ENCODE measurements at places on chromosomes 6 and 20. TPM values are rescaled to one million over a fixed set of nuclear protein-coding genes. Genes with fewer than 3 reads are reported as not detected.

GRCh38 chr6:20286968-20287565 is 74.8 kb upstream of the MBOAT1 start:
- H3K27me3 ChIP-seq = no peaks in the 10 kb centered on the region
- peaks cover 5% of the 10 kb centered on the region for H3K4me1 ChIP-seq
- no peak overlapping the region for H3K27ac ChIP-seq
- no peak for DNase-seq
- H3K4me3 ChIP-seq = no peak overlapping the region

DNA sequence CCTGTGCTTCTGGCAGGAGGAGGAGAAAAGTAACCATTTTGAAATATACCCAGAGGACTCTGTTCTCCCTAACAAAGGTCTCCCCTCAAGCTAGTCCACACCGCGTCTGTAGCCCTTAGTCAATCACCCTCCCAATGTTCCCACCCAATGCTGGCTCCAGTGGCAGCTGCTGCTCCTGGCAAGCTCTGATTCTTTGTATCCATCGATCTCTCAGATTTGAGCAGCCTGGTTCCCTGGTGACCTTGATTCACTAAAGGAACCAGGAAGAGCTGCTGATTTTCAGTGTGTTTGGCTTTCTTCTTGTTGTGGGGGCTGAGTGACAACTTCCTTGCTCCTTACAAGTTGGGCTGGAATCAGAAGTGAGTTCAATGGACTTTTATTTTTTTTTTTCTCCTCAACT is 68.5 kb downstream of the FOXC1 start:
- no peaks in the 10 kb centered on the region for H3K4me1 ChIP-seq
- H3K36me3 ChIP-seq = no peaks in the 10 kb centered on the region
- H3K27ac ChIP-seq = no peak overlapping the region

Gene PTCRA
- not detected for total RNA-seq

DNA sequence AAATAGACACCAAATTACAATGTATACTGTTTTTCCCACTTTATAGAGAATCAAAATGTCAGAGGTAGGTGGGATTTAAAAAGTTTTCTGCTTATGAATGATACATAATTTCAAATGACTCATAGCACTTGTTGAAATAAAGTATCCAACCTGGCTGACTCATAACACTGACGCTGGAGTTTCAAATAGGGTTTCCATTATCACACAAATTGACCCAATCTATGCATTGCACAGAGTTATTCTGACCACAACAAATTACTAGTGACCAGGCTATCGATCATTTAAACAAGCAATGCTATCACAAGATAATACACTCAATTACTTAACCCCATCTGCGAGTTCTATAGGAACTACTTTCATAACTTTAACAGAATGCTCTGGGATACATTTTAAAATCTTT is 31.9 kb upstream of the PRELID3B start:
- H3K36me3 ChIP-seq = no peaks in the 10 kb centered on the region
- no peaks in the 10 kb centered on the region for H3K4me1 ChIP-seq
- DNase-seq = no peak
- no peak overlapping the region for H3K27ac ChIP-seq

DNA sequence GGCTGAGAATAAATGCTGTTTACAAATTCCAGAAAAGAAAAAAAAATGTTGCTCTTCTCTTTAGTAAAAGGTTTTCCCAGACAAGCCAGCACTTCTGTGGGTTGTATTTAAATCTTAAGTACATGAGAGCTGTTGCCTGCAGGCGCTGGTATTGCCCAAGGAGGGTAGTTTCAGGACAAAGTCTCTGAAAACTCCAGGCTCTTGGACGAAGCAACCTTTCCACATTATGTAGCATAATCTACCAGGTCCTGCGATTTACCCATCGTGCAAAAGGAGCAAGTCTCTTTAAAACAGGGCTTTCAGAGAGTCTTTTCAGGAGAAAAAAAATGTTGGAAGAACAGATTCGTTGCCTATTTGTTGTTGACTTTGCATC is 65.6 kb downstream of the PLG start:
- H3K4me1 ChIP-seq = no peaks in the 10 kb centered on the region
- no peaks in the 10 kb centered on the region for H3K36me3 ChIP-seq
- no peak overlapping the region for H3K27ac ChIP-seq
- H3K27me3 ChIP-seq = no peaks in the 10 kb centered on the region

Gene TCF21
- total RNA-seq = not detected

- H3K27me3 ChIP-seq = no peaks in the 10 kb centered on the region
- H3K4me3 ChIP-seq = no peak overlapping the region
- DNase-seq = no peak
Measured at GRCh38 chr20:25738198-25738597, 41.5 kb upstream of the ZNF337 start.

- H3K27me3 ChIP-seq = no peaks in the 10 kb centered on the region
- H3K4me1 ChIP-seq = no peaks in the 10 kb centered on the region
- no peak for DNase-seq
- H3K4me3 ChIP-seq = no peak overlapping the region
Measured at GRCh38 chr20:13430346-13431002, 208.3 kb downstream of the TASP1 start.

DNA sequence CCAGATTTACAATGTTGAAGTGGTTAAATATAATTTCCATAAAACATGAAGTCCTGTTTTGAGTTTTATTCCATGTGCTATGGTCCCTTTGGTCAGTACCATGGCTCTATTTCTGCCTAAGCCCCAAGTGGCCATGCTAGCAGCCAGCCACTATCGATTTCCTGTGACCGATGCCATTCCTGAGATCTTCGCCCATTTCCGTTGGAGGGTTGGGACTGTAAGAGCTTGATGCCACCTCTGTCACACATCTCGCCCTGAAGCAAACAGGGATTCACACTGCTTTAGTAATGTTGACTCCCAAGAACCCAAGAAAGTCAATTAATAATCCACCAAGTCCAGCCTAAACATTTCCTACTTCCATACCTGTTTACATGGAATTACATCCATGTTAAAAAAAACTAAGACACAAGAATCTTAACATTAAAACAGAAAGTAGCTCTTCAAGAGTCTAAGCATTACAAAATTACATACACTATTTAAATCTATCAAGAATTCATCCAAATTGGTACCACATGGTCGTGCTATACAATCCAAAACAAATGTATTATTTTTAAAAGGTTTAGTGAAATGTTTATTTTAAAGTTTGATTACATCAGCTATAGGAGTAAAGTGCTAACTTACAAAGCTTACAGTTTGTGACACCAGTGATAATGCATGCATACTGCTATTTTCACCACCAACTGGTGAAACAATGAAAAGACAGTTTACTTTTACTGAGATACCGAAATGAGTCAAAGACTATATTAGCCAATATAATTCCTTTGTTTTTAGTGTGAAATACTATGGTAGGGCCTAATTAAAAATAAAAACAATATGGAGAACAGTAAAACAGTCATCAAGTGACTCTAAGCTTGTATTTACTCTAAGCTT is 2.5 kb downstream of the RBM39 start:
- peaks cover 72% of the 10 kb centered on the region for H3K4me1 ChIP-seq
- H3K27ac ChIP-seq = no peak overlapping the region
- no peaks in the 10 kb centered on the region for H3K27me3 ChIP-seq

DNA sequence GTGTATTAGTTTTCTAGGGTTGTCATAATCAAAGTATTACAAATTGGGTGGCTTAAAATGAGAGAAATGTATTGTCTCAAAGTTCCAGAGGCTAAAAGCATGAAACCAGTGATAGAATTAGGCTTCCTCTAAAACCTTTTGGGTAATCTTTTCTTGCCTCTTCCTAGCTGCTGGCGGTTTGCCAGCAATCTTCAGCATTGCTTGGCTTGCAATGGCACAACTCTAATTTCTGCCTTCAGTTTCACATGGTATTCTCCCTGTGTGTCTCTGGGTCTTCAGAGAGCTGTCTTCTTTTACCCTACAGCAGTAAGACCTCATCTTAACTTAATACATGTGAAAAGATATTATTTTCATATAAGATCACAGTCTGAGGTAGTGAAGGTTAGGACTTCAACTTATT is 479.1 kb upstream of the GJE1 start:
- no peak overlapping the region for H3K4me3 ChIP-seq
- DNase-seq = no peak

Gene SIRPB2
- total RNA-seq = not detected

Gene EXOC2
- 44.6 TPM for total RNA-seq

DNA sequence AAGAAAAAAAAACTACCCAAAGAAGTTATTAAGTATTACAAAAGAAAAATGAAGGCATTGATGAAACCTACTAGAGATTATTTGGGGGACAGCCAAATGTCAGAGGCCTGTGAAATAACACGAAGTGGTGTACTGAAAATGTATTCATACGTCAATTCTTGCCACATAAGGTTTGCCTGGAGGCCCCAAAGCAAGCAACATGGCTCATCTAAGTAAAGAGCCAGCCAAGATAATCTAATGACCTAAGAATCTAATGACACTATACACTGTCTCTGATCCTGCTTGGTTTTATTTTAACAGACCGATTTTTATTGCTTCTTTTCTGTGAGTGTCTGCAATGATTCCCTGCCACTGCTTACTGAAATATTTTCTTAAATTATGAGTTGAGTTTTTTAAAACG is 34.7 kb downstream of the FILIP1 start:
- no peaks in the 10 kb centered on the region for H3K36me3 ChIP-seq
- H3K4me3 ChIP-seq = no peak overlapping the region
- no peak for DNase-seq
- H3K27ac ChIP-seq = no peak overlapping the region
- no peaks in the 10 kb centered on the region for H3K4me1 ChIP-seq

Gene NOX3
- not detected for total RNA-seq

- no peaks in the 10 kb centered on the region for H3K27me3 ChIP-seq
- H3K27ac ChIP-seq = peak overlapping the region; percentile 64
- H3K4me1 ChIP-seq = peaks cover 82% of the 10 kb centered on the region
- peak; percentile 86 for DNase-seq
- H3K36me3 ChIP-seq = no peaks in the 10 kb centered on the region
- H3K4me3 ChIP-seq = peak overlapping the region; percentile 3
Measured at GRCh38 chr20:48760403-48760983, 67.3 kb downstream of the PREX1 start.

DNA sequence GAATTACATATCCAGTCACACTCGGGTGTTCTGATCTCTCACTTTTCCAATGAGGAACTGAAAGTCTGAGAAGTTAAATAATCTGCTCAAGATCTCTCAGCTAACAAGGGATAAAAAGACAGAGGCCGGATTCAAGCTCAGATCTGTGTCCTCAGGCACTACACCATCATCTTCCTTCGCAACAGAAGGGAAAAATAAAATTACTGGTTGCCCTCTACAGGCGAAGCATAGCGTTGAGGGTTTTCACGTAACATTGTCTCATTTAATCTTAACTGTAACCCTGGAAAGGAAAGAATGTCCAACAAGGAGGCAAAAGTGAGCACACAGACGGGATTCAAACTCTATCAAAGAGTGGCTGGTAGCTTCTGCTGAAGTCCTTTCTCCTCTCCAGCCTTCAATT is 67.8 kb upstream of the ANKEF1 start:
- H3K4me3 ChIP-seq = no peak overlapping the region
- DNase-seq = no peak
- H3K27ac ChIP-seq = no peak overlapping the region
- no peaks in the 10 kb centered on the region for H3K36me3 ChIP-seq
- H3K4me1 ChIP-seq = no peaks in the 10 kb centered on the region

GRCh38 chr20:51661609-51662178 is 106.5 kb downstream of the ATP9A start:
- no peak overlapping the region for H3K4me3 ChIP-seq
- H3K4me1 ChIP-seq = peaks cover 18% of the 10 kb centered on the region
- DNase-seq = no peak
- no peaks in the 10 kb centered on the region for H3K36me3 ChIP-seq

Gene TFAP2D
- total RNA-seq = not detected

Gene MAP3K5
- total RNA-seq = 12.6 TPM

DNA sequence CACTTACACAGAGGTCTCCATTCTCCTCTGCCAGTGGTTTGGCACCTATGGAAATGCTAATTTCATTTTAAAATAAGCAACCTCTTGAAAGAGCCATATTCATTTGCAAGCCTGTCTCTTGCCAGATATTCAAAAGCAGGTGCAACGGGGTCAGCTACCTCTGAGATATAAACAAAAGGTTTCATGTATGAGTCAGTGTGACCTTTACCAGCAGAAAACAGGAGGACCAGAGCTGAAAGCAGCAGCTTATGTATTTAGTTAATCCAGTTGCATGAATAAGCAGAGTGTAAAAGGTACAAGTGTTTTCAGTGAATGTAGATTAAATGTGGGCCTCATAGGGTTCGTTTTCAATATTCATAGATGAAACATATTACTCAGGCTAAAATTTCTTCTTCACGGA is 56.0 kb downstream of the TENT5A start:
- DNase-seq = no peak
- no peak overlapping the region for H3K27ac ChIP-seq
- H3K36me3 ChIP-seq = no peaks in the 10 kb centered on the region
- H3K4me3 ChIP-seq = no peak overlapping the region

Gene HM13
- total RNA-seq = 167 TPM

Gene MARCKS
- total RNA-seq = 0.96 TPM

DNA sequence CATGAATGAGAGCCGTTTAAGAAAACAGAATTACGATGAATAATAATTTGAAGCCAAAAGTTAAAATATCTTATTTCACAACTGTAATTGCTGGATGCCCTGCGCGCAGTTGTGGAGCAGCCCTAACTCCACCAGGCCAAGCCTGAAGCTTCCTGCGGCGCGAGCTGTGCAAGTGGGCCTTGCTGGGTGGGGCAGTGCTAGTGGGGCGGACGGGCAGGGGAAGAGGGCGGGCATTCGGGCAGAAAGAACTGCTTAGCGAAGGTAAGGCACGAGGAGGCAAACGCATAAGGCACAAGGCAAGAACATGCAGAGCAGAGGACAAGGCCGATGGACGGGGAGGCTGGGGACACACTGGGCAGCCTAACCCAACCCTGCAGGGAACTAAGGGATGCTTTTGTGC is 2.3 kb downstream of the HLA-DQB2 start:
- no peak for DNase-seq
- H3K27ac ChIP-seq = no peak overlapping the region
- peaks cover 11% of the 10 kb centered on the region for H3K27me3 ChIP-seq

Data from CD8-positive, alpha-beta memory T cell (primary cell).